Omental fat pad (tissue), 4 donors: ENCODE measurements at places on chromosomes 6 and 20. TPM values are rescaled to one million over a fixed set of nuclear protein-coding genes. Genes with fewer than 3 reads are reported as not detected.

DNA sequence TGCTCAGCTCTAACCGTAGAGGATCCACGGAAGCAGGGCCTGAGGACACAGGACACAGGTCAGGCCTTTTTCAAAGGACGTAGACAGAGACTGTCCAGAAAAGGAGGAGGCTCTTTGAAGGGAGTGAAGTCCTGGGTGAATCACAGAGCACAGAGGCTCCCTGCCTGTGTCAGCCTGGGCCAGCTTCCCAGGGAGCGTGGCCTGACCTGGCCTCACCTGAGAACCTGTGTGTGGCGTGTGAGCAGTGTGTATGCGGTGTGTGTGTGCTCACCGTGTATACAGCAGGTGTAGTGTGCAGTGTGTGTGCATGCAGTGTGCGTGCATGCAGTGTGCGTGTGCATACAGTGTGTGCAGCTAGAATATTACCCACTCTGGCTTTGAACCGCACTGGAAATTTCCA is 56.0 kb upstream of the FNDC1 start:
- no peak for DNase-seq

DNA sequence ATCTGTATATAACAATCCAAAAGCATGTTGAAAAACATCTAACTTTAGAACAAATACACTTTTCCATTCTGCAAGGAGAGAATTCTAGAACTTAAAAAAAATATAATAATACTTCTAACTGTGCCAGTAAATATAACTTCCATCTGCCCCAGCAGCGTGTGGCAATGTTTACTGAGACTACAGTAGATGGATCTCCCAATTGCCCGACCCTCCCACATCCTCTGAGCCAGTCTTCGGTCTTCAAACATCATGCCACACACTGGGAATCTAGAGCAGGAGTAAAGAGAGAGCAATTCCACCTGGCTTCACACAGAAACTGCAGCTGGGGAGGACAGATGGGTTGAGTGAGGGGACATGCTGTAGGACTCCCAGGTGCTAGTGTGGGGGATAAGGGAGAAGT is 121.3 kb upstream of the NHSL1 start:
- DNase-seq, result no peak

- DNase-seq, result no peak
Observed at GRCh38 chr6:158708239-158708638, 58.4 kb downstream of the SYTL3 start.

DNA sequence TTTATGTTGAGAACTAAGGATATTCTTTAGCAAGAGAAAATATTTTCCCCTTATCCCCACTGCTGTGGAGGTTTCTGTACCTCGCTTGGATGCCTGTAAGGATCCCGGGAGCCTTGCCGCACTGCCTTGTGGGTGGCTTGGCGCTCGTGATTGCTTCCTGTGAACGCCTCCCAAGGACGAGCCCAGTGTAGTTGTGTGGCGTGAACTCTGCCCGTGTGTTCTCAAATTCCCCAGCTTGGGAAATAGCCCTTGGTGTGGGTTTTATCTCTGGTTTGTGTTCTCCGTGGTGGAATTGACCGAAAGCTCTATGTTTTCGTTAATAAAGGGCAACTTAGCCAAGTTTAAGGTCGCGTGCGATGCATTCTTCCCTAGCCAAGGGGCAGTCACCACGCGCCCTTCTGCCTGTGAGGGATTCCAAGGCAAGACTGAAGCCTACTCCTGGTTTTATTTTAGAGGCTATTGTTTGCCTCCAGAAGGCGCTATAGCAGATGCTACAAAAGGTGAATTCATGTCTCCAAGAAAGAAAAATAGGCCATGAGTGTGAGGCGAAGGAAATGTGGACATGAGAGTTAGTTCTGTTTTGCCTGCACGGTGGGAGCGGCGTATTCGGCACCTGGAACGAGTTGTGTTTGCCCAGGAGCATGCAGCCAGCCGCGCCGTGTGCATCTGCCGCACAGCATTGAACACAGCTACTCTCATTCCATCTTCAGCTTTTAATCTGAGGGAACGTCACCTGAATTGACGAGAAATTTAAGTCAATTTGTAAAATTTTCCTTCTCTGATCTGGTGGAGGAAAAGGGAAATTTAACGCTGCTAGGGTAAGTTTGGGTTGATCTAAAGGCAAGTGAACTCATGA is 40.3 kb upstream of the IRF4 start:
- DNase-seq, result no peak

DNA sequence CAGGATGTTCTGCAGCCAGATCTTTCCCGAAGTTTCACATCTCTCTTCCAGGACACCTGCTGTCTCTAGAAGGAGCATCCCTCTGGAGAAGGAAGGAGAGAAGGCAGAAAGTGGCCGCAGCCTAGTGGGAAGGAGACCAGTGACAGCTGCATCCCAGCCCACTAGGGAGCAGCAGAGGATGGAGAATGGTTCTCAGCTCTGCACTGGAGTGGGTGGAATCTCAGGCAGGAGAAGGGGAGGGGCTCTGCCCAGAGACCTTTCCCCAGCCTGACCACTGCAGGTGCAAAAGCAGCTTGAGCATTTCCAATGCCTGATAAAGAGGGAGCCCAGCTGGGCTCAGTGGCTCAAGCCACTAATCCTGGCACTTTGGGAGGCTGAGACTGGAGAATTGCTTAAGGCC is 32.3 kb downstream of the NCR2 start:
- DNase-seq, result no peak

- no peak for DNase-seq
Observed at GRCh38 chr20:35992713-35993335, 24.4 kb downstream of the CNBD2 start.

DNA sequence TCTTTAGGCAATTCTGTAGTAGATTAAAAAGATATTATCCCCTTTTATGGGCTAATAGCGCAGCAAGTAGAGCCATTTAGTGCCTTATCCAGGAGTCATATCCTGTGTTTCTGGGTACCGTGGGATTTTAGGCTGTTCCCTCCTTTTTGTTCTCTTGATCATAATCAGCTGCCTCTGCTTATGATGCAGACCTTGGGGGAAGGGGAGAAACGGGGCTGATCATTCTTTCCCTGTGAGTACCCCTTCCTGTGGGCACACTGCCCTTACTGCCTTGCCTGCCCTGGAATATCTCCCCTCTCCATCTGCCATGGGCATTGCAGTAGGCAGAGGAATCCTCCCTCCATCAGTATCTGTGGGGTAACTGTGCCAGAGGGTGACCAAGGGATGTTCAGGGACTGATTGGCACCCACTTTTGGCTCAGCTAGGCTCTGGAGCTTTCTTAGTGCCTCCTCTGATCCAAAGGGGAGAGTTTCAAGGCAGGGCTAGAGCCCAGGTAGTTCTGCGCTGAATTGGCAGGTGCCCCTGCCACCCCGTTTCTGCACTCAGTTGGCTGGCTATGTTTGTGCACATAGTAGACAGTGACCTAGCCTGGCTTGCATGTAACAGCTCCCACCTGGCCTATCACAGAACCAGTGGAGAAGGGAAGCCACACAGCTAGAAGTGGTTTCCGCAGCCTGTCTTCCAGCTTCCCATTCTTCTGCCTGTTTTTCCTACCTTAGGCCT is 103.3 kb downstream of the FIG4 start:
- no peak for DNase-seq

DNA sequence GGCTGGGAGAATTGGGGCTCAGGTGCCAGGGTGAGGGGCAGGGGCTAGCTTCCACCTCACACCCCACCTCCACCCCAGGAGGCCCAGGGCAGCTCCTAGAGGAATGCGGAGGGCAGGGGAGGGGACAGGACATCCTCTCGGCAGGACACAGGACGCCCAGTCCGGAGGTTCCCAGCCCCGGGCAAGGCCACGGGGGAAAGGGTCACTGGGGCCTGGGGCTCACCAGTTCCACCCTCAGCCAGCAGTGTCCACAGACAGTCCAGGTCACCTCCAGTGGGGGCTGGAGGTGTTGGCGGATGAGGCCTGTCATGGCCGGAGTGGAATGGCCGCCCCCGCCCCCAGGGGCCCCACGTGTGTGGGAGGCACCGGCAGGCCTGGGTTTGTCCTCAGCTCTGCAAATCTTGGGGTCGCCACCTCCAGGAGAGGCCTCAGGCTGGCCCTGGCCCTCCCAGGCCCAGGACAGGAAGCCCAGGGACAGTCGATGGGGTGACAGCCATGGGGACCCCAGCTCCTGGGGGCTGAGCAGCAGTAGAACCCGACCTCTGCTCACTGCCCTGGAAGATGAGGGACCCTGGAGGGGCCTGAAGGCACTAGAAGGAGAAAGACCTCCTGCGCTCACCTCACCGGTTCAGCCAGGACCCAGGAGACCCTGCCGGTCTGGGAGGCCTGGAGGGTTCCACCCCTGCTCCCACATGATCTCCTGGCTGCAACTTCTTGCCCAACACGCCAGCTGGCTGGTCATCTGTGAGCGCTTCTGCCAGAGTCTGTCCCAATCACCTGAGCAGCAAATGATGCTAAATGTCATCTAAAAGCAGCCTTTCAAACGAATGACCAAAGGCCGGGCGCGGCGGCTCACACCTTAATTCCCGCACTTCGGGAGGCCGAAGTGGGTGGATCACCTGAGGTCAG is 13.0 kb upstream of the ABHD16B start:
- no peak for DNase-seq

GRCh38 chr6:36285187-36285671 is 15.4 kb downstream of the PNPLA1 start:
- DNase-seq, result no peak

GRCh38 chr20:62739581-62740285 is 31.1 kb downstream of the NTSR1 start:
- no peak for DNase-seq

GRCh38 chr6:118918329-118918725 is 16.6 kb downstream of the MCM9 start:
- DNase-seq, result no peak

DNA sequence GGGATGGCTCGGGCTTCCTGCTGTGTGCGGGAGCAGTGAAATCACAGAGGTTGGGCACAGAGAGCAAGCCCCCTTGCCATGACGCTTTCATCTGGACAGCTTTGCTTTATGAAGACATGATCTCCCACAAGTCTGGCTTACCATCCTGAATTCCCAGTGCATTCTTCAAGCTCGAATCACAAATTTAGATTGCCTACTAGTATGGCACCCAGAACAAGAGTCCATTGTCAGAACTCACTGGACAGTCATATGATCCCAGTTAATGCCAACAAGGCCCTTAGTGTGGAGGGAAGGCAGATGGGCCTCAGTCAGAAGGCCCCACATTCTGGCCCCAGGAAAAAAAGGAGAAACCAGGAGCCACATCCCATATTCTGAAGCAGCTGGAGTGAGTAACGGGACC is 147.3 kb upstream of the FOXQ1 start:
- no peak for DNase-seq

GRCh38 chr20:48599106-48599747 is 228.6 kb downstream of the PREX1 start:
- no peak for DNase-seq

DNA sequence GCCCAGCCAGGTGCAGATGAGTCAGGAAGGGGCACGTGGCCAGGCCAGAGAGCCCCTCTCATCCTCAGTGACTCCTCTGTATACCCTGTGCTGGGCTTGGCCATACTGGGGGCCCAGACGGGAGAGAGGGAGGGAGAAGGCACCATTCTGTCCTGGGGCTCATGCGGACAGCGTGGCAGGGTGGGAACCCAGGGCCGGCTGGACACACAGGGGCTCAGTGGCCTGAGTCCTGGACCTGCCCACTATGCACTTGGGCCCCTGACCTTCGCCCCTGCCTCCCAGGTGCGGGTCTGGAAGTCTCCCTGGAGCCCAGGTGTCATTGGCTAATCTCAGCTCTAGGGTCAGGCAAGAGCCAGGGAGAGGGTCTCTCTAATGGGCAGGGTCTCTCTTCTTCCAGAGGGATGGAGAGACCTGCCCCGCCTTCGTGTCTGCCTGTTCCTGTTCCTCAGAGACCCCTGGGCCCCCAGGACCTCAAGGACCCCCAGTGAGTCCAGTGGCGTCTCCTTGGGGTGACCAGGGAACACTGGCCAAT is 27.7 kb downstream of the COL20A1 start:
- no peak for DNase-seq

GRCh38 chr20:39871013-39871412 is 818.0 kb downstream of the MAFB start:
- DNase-seq, result no peak

GRCh38 chr6:158654498-158654897 is 4.6 kb downstream of the SYTL3 start:
- no peak for DNase-seq

GRCh38 chr20:58342104-58342945 is 32.8 kb downstream of the RAB22A start:
- DNase-seq, result no peak

GRCh38 chr20:64176551-64176950 is 12.3 kb downstream of the MYT1 start:
- DNase-seq, result no peak

DNA sequence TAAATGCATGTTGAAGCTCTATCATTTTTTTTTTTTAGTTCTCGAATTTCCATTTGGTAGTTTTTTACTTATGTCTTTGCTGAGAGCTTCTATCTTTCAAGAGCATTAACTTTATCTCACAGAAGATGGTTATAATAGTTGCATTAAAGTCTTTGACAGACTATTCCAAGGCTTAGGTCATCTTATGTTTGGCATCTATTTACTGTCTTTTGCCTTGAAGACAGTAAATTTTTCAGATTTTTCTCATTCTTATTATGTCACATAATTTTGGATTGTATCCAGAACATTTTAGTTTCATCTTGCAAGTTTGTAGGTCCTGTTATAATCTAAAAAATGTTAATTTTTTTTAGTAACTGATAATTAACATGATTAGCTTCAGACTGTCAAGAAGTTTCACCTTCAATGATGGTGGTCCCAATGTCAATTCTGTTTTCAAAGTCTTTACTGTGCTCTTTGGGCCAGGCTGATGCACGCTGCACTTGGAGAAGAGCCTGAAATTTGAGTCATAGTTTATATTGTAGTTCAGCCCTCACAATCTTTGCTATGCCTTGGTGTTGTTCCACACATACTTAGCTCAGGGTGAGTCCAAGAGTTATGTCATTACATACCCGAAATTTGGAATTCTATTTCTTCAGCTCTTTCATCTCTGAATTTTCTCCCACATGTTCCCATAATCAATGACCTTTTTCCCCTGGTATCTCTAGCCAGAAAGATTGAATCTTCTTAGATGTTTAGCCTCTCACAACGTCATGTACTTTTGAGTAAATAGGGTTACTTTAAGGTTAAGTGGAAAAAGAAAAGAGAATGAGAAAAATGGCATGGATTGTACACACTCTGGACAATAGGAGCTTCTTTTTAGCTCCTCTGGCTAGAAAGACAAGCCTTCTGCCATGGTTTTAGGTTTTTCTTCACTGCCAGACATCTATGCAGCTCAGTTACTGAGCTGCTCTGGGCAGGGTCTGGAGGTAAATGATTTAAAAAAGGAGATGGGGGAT is 110.3 kb upstream of the BTBD3 start:
- DNase-seq, result no peak

GRCh38 chr20:57594092-57594951 is 25.9 kb downstream of the ZBP1 start:
- DNase-seq, result peak; percentile 48

RIPPLY2 gene
- not detected for total RNA-seq

HLA-G gene
- not detected for total RNA-seq

MATN4 gene
- not detected for total RNA-seq

PDCD2 gene
- total RNA-seq, result 72.8 TPM

ARFGEF3 gene
- 4.3 TPM for total RNA-seq

RPL7L1 gene
- total RNA-seq, result 93.0 TPM

GDAP1L1 gene
- total RNA-seq, result not detected

AGER gene
- 1.3 TPM for total RNA-seq

CCN5 gene
- 25.9 TPM for total RNA-seq

SPATS1 gene
- total RNA-seq, result not detected

RRP36 gene
- total RNA-seq, result 49.0 TPM

SIRPD gene
- not detected for total RNA-seq
